ENCODE measurements at places on chromosomes 6 and 20.
A peak's percentile ranks its signal among the peaks of the same experiment; 100 is the strongest.

DNA sequence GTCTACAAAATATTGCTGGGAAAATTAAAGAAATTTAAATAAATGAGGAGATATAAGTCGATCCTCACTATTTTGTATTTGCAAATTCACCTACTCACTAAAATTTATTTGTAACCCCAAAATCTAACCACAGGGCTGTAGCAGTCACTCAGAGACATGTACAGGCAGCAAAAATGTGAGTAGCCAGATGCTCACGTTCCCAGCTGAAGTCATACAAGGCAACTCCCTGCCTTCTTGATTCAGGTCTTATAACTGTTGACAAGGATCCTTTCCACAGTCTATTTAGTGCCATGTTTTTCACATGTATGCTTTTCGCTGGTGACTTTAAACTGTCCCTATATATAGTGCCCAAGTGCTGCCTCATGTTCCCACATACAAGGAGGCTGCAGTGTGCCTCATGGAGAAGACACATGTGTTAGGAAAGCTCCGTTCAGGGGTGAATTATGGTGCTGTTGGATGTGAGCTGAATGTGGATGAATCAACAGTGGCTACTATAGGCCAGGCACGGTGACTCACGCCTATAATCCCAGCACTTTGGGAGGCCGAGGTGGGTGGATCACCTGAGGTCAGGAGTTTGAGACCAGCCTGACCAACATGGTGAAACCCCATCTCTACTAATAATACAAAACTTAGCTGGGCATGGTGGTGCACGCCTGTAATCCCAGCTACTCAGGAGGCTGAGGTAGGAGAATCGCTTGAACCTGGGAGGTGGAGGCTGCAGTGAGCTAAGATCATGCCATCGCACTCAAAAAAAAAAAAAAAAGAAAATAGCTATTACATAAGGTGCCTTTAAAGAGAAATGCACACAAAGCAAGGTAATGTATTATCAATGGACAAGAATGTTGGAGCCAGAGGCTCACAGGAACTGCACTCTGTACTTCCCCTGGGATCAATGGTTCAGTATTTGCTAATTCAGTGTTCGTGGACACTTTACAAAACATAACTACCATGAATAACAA lies 55.3 kb downstream of the STK35 start:
- no peak for DNase-seq

DNA sequence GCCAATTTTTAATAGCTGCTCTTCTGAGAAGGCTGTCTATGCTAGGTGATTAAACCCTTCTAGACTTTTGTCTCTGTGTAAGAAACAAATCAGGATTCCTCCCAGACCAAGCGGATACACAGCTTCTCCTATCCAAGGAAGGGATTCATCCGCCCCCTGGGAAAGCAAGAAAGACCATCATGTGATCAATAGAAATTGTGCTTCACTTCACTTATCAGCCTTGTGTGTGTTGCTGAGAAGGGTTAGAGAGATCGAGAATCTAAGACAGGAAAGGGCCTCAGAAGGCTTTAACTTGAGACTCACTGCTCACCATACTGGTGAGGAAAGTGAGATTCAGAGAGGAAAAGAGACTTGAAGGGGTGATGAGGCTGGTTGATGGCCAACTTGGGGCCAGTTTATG lies 1.5 kb downstream of the ABCC10 start:
- DNase-seq: no peak

DNA sequence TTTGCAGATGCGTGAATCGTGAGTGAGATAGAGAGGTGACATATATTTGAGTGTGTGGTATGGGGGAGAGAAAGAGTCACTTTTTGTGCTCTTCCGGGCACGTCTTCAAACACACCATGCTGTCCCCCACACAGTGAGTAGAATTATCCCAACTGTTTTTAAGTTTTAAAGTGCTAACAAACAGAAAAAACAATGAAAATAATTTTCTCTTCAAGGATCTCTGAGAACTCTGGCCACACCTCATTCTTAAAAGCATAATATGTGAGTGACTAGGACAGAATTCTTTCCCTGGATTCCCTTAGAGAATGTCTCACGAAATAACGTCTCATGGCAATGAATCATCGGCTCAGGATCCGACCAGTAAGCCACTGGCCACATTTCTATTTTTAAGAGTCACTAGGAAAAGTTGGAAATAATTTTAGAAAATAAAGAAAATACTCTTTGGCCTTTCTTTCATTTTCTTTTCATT lies 235.7 kb upstream of the ZNF217 start:
- DNase-seq: peak; percentile 85

DNA sequence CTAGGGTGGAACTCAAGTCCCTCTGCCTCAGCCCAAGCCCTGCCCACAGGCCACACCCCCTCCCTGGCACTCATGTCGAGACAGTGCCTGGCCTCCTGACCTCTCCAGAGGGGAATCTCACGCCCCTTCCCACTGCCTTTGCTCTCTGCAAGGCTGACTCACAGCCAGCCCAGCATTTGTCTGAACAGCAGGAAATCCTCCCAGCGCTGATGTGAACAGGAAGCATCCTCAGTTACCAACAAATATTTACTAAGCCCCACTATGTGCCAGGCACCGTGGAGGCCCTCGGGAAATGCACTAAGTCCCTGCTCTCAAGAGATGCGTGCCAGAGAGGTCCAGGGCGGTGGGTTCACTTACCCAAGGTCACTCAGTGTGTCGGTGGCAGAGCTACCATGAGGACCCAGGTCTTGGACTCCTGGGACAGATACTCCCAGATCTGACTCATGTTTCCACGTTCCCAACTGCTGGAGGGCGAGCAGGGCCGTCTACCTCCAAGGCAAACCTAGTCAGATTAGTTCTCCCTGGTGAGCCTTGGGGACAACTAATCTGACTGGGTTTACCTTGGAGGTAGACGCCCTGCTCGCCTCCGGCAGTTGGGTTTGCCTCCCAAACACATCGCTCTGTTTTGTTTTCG lies 7.8 kb downstream of the ADA start:
- peak; percentile 79 for DNase-seq

- DNase-seq: peak; percentile 76
Observed at GRCh38 chr6:138593124-138593877, 94.0 kb upstream of the NHSL1 start.

DNA sequence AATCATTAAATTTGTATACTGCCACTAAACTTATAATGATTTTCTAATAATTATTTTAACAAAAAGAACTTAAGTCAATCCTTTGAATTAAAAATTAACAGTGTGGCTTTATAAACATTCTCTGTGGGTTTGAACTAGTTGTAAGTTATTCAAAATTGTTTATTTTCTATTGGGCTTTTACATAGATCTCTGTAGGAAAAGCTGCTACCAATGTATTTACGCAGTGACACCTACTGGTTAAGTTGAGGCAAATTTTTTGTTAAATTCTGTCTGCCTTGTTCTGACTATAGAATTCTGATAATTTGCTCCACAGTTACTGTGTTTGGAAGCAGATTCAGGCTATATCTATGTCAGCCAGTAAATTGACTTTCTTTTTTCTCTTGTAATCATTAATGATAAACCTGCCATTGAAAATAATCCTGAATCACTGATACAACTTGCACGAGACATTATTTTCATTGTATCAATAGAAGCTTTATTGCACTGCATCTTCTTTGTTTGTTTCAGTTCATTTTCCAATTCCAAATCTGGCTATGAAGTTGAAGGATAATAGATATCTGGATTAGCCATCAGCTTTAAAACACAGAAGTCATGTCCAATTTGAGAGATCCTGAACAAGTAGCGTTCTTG lies 66.0 kb upstream of the UTRN start:
- DNase-seq: peak; percentile 36

DNA sequence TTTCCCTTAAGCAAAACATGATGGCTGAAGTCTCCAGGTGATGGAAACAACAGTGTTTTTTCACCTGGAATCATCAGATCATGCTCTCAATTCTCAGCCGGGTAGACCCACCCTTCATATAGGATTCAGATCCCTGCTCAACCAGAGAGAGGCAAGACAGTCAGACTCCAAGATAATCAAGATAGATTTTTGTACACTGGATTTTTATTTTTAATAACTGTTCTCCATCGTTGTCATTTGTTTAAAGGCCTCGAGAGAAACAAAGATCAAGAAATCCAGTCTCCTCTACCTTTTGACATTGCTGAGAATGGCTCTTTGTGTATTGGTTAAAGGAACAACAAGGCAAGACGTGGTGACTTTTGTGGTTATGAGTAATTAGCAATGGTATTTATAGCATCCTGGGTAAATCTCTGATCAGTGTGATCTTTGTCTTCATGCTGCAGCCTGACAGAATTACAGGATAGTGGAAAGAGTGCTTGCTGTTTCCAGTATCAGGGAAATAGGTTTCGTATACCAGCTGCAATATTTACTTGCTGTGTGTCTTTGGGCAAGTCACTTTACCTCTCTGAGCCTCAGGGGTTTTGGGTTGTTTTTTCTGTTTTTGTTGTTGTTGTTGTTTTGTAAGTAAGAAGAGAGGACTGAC lies 29.9 kb downstream of the ID4 start:
- DNase-seq: peak; percentile 75

Data from urothelium cell line (cell line).